ENCODE measurements at places on chromosomes 12 and 14.

DNA sequence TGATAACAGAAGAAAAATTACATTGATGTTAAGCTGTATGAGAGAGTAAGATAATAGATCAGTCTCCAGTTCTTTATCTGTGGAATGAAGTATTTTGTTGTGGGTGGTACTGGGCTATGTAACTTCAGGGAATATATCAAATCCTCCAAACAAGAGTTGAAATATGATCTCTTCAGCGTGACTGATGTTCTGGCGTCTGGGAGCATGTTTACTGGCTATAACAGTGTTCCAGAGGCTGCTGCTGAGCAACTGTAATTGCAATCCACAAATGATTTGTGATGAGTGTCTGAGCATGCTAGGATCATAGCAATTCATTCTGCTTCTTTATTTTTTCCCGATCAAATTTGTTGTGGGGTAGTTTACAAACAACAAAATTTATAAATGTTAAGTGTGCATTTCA, 18.6 kb upstream of the CCDC198 start:
- DNase-seq, result no peak

- DNase-seq, result no peak
Observed at GRCh38 chr12:64255249-64255648, 33.2 kb upstream of the KICS2 start.

DNA sequence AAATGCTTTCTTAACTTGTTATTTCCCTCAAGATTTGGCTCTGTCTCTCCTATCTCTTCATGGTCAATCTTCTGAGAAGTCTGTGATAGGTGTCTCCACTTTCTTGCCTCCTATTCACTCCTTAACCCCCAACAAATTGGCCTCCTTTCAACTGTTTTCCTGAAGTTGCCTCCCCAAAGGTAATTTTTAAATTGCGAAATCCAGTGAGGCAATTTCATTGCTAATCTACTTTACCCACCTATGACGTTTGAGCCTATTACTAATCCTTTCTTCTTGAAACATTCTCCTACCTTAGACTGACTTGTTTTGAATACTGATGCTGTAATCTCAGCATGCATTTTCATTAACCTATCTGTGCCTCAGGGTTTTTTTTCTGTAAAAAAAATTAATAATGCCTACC, 6.0 kb upstream of the KCNH5 start:
- no peak for DNase-seq

DNA sequence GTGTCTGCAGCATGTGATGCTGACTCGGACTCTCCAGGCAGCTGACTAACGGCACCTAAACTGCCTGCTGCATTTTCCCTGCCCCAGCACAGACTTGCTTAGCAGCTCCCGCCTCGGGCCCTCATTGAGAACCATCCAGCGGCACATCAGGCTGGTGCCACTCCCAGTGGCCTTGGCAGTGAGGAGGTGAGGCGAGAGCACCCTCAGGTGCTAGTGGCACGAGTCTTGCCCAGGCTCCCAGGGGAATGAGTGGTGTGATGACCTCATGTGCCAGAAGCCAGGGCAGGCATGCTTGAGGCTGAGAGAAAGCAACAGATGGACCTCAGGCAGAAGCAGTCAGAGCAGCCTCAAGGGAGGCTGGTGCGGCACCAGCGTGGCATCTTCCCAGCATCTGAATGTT, 60.2 kb downstream of the PRKCH start:
- peak; percentile 83 for DNase-seq

- DNase-seq, result no peak
Observed at GRCh38 chr12:63968673-63969072, 124.2 kb downstream of the SRGAP1 start.

DNA sequence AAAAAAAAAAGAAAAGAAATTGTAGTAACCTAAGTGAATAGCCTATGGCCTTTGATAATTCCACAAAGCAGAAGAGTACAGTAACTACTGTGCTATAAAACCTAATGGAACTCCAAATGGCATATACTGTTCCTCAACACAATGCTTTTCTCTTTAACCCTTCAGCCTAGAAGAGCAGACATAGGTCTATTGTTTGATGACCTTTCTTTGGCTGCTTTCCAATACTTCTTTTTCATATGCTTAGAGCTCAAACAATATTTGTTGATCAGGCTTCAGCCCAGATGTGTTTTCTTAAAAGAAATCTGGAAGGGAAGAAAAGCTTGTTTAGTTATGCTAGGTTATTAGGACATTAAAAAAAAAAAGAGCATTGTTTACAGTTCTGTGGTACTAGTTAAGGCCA, 116.4 kb downstream of the NTN4 start:
- DNase-seq, result peak; percentile 89

DNA sequence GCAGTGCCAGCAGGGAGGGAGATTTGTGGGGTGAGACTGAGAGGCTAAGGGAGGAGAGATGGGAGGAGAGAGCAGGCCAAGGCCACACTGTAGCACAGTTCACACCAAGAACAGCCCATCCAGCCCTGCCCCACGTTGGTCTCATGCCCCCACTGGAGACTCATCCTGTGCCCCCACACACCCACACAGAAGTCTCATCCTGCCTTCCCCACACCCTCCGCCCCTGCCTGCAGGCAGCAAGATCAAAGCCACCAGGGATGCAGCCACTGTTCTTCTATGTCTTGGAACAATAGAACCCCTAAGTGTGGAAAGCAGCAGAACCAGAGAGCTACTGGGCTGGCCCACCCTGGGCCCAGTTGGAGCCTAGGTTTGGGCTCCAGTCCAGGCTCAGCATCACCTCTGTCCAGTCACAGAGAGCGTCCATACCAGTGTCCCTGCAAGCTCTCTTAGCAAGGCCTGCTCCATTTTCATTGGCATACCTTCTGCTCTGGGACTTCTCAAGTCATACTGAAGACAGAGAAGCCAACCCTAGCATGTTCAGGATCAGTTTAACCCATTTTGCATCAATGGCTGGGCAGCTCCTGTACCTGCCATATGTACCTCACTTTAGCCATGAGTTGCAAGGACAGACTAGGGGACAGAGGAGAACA, 31.7 kb upstream of the HDAC7 start:
- no peak for DNase-seq

- DNase-seq, result no peak
Observed at GRCh38 chr14:60789656-60790055, 55.1 kb downstream of the MNAT1 start.

DNA sequence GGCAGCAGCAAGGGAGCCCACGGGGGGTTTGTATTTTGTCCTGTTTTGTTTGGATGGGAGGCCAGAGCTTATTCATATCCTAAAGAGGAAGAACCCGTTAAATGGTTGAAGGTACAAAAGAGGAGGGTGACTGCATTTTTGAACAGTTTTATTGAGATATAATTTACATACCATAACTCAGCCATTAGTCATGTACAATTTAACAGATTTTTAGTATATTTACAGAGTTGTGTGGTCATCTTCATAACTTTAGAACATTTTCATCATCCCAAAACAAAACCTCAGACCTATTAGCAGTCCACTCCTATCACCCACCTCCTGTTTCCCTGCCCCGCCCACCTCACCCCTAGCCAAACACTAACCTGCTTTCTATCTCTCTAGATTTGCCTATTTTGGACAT, 12.6 kb downstream of the NRDE2 start:
- DNase-seq, result no peak

DNA sequence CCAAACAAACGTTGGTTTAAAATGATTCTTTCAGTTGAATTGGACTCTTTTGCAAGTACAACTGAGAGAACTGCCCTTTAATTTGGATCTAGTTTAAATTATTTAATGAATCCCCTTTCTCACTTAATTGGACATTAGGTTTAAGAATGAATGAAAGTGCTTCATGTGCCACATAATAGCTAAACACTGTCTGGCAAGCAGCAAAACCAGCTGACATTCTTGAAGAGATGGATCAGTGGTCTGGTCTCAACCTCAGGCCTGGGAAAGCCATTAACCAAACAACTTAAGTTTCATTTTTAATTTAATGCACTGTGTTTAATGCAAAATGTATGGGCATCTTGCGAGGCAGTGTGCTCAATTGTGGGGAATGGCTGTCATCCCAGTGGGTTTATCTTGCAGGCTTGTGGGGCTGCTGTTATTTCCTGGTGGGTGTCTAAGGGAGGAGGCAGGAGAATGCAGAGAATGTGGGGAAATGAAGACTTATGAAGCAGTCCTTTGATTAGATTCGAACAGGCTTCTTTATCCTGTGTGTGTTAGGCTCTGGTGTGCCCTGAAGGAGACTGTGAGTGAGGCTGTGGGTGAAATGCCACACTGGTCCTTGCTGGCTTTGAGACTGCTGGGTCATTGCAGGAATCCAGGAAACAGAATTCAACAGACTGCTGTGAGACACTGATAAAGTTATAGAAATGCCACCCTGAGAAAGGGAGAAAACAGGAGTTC, 144.1 kb upstream of the PELI2 start:
- DNase-seq, result no peak

DNA sequence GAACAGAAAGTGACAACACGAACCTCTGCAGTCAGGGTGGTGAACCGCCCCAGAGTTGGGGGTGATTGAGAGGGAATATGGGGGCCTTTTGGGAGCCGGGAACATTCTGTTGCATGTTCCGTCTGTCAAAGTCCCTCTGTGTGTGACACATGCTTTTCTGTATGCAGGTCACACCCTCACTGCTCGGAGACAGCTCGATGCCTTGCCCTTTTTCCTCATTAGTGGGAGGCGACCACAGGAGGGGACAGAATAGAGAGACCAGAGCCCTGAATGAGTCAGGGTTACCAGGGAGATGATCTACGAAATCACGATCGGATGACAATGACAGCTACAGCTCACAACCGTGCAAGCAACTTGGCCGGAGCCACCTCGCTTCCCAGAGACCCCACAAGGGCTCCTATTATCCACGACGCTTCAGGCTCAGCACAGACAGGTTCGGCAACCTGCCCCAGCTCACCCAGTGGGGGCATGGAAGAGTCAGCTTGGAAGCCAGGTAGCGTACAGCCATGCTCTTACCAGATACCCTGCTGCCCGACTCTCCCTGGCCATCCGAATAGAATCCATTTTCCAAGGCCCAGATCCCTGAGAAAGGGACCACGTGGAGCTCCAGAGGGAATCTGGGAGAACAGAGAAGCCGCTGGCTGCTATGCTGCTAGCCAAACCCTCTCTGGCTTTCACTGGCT, 38.8 kb downstream of the TESC start:
- DNase-seq, result no peak

DNA sequence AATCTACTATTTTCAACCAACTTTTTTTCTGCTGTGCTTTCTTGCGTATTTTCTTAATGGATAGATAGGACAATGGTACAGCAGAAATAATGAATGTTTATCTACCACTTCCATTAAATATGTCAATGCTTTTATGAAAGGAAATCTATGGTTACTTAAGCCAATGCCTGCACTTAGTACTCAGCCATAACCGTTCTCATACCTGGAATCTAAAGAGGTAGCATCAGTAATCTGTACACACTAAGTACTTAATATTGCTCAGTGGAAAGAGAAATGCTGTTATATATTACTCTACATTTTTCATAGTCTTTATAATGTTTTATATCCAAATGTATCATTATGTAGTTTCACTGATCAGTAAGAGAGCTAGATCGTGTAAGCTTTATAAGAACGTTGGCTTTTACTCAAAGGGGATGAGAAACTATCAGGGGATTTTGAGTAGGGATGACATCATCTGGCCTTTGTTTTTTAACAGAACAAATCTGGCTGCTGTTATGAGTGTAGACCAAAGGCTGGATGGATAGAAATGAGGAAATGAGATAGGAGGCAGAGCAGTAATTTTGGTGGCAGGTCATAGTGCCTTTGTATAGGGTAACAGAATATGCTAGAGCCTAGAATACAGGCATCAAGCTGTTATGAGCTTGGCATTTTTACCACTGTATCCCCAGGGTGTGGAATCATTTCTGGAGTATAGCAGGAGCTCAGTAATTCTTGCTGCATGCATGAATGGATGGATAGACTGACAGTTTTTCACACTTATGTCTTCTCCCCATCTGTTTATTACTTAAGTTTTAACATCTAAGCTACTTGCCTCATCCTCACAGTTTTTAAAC, 34.0 kb downstream of the ALG10B start:
- DNase-seq, result no peak

DNA sequence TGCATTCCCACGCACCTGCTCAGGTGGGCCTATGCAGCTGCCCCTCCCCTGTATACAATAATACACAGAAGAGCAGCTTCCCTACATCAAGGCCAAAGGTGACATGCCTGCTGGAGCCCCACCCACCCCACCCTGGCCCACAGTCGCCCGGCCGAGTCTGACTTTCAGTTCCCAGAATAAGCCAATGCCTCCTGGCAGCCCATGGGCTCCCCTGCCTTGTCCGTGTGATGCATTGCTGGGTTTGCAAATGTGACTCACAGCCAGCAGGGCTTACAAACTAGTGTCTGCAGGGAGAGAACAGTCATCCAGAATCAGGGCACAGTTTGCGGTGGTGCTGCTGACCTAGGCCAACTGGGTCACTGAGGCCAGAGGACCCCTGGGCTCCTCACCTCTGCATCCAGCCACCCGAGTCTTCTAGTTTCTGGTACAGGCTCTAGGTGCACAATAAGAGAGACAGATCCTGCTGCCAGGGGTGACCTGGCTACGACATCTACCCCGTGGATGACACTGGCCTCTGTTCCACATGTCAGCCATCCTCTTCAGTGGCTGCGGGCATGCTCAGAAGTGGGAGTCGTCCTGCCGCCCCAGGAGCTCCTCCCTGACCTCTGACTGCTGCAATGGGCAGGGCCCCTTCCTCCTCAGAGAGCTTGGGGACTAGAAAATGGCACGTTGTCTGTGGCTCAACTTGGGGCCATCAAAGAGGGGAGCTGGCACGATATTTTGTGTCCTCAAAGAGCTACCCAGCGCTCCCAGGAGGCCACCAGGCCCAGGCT, 84.5 kb downstream of the CHGA start:
- DNase-seq, result no peak

DNA sequence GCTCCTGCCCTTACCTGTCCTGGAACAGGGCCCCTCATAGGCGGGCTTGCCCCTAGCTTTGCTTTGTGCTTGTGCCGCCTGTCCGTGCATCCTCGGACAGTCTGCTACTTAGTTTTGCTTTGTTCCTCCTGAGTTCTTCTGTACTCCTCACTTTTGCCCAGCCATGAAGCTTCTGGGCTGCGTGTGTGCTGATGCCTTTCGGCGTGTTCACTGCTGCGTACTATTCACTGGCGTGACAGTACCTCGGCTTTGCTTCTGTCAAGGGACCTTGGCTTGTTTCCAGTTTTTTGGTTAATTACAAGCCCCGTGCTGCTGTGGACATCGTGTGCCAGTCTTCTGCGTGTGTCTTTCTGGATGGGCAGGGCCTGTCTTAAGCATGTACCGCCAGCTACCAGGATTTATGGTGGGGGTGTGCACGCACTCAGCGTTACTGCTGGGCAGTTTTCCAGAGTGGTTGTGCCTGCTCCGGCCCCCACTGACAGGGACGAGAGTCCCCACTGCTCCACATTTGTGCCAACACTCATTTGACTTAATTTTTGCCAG, 2.5 kb downstream of the PACS2 start:
- DNase-seq, result no peak

- DNase-seq, result no peak
Observed at GRCh38 chr12:104549815-104550480, 93.2 kb downstream of the CHST11 start.

DNA sequence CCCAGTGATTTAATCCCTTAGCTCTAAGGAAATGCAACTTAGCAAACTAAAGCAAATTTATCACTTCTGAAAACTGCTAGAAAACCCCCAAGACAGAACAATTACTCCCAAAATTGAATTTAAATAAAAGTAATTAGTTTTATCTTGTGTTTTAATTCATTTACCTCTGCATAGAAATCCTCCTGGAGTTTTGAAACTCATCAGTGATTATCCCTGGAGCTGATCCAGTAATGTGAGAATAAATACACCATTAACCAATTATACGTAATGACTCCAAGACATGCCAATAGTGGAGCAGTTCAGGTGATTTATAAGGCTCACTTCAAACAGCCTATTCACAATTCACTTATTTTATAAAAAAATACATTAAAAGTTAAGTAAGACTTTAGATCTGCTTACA, 855.3 kb upstream of the FLRT2 start:
- no peak for DNase-seq

- DNase-seq, result peak; percentile 1
Observed at GRCh38 chr14:105092171-105093037, 27.2 kb upstream of the GPR132 start.

All from DMS153 (cell line).